ENCODE measurements at places on chromosomes 4 and X.

- no peak for DNase-seq
Observed at GRCh38 chrX:106780264-106780663, 22.2 kb upstream of the TBC1D8B start.

GRCh38 chrX:154734061-154734781, 16.7 kb downstream of the GAB3 start:
- peak; percentile 75 for DNase-seq

- no peak for DNase-seq
Observed at GRCh38 chrX:104565791-104566680, at the start of gene IL1RAPL2. TSS of gene IL1RAPL2 (plus strand) at chrX:104566199.

- no peak for DNase-seq
Observed at GRCh38 chr4:70515367-70516250, 2.8 kb upstream of the AMTN start.

DNA sequence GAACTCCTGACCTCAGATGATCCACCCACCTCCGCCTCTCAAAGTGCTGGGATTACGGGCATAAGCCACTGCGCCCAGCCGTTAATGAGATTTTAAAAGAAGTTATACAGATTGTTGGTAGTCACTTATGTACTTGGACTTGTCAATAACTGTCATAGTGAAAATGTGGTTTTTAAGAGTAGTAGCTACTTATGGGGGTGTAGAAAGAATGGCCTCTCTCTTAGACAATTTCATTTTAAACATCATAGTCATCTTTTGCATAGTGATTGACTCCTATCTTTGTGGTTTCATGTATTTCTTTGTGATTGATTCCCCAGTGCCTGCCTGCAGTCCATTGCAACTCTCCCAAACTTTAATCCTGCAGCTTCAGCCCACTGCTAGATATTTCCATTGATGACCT, 17.4 kb downstream of the FAM199X start:
- DNase-seq = no peak

- DNase-seq = no peak
Observed at GRCh38 chr4:35739308-35739707, 505.0 kb downstream of the ARAP2 start.

DNA sequence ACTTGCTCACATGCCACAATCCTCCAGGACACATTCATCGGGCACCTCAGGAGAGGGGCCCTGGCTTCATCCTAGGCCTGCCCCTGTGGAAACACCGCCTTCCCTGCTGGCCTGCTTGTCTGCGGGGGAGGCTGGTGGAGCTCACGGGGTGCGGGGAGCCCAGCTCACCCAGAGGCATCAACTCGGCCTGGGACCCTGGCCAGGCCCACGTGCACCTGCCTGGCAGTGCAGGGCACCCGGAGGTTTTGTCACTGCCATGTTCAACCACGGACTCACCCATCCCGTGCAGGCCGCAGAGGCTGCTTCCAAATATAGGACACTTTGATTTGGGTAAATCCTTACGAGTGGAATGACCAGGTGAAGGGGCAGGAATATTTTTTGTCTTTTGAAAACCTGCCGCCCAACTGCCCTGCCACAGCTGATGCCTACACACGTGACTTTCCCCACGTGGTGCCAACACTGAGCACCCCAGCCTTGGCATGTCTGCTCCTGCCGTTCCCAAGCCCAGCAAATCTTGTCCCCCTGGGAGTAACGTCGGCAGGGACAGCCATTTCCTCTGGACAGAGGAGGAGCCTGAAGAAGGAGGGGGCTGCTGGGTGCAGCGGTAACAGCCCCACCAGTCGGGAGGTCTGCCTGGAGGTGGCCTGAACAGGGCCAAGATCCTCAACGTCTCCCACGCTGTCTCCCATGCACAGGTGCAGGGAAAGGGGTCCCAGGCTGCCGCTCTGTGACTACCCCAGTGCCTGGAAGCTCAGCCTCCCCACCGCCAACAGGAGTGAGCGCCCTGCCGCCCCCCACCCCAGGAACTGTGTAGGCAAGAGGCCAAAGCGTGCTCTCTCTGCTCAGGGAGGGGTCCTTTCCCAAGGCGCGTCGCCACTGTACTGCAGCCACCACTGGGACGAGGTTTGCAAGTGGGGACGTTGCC, 8.5 kb downstream of the MXD4 start:
- no peak for DNase-seq

- no peak for DNase-seq
Observed at GRCh38 chrX:13188731-13189309, 131.0 kb downstream of the ATXN3L start.

DNA sequence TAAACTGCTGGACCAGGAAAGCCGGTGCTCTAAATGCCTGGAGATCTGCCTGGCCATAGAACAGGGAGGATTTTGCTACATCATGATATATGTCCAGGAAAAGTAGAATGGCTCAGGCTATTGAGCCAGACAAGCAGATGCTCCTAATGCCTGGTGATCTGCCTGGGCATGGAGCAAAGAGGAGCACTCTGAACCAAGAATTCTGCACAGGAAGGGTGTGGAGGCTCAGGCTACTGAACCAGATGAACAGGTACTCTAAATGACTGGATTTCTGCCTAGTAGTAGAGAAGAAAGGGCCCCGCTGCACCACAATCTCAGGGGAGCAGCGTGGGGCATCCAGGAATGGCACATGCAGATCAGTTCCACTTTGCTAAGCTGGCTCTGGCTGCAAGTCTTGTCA, 607.9 kb downstream of the ANKRD50 start:
- DNase-seq = no peak

GRCh38 chr4:47913330-47913729, 1.1 kb downstream of the NFXL1 start:
- DNase-seq = no peak

DNA sequence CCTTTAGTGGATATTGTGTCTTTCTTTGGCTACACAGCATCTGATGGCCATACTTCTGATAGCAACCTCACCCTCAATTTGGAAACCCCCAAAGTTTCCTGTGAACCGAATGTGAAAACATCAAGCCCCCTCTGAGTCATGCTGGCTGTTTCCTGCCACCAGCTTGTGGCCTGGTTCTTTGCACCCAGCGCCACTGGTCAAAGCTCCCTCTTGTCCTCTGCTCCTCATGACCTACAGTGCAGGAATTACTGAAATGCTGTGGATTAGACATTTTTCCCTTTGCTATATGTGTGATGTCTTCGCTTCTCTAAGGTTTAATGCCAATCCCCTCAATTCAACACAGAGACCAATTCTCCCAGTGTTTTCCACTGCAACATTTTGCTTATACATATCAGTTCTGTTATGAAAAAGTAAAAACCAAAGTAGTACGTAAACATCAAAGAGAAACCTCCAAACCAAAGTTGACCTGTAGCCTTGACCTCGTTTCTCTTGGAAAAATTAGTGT, 224.0 kb upstream of the TENM3 start:
- DNase-seq = no peak

DNA sequence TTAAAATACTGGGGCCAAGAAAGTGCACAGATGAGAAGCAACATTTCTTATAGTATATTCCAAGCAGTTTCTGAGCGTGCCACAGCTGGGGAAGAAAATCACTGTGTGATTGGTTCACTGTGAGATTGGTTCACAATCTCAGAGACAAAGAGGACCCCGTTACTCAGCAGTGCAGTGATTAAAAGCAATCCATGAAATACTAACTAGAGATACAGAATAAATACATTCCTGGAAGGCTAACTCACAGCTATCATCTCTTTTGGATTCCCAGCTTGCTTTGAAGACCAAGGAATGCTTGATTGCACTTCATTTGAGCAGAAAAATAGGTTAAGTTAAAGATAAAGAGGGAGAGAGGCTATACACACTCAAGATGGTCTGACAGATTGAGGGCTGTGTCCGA, 132.1 kb upstream of the RAPGEF2 start:
- DNase-seq = no peak

DNA sequence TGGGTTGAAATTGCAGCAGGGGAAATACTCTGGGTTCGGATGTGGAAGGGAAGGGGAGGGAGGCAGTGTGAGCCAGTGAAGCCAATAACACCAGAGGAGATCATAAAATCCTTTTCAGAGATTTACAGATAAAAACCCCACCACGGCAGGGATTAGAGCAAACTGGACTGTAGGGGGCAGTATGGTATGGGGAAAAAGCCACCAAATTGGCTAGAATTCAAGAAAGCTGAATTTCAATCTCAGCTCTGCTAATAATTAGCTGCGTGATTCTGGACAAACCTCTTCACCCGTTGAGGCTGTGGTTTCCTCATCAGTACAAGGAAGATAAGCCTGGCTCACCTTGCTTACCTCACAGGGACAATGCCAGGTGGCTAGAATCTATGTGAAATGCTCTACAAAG, 108.1 kb downstream of the ATG4A start:
- no peak for DNase-seq

DNA sequence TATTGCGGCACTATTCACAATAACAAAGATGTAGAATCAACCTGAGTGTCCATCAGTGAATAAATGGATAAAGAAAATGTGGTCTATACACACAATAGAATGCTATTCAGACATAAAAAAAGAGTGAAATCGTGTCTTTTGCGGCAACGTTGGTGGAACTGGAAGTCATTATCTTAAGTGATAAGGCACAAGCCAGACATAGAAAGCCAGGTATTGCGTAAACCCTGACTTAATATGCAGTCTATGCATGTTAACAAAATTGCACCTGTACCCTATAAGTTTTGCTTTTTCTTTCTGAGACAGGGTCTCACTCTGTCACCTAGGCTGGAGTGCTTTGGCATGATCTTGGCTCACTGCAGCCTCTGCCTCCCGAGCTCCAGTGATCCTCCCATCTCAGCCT, 28.6 kb downstream of the KIAA0232 start:
- DNase-seq = no peak

DNA sequence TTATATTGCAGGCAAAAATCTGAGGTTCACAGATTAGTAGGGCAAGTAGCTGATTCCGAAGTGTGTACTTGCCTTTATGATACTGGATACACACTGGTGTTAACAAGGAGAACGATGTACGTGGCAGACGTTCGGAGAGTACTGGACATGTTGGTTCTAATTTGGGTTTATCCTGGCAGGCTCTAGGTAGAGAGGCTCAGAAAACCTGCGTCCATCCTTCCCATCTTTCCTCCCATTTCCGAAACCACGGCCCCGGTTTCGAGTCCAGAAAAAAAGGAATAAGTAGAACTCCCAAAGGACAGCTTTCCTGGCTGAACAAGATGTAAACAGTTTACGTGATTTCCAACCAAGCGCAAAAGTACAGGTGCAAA, 351 bp upstream of the SLC30A9 start:
- DNase-seq = no peak

- no peak for DNase-seq
Observed at GRCh38 chr4:166527500-166527899, 654.5 kb downstream of the TLL1 start.

DNA sequence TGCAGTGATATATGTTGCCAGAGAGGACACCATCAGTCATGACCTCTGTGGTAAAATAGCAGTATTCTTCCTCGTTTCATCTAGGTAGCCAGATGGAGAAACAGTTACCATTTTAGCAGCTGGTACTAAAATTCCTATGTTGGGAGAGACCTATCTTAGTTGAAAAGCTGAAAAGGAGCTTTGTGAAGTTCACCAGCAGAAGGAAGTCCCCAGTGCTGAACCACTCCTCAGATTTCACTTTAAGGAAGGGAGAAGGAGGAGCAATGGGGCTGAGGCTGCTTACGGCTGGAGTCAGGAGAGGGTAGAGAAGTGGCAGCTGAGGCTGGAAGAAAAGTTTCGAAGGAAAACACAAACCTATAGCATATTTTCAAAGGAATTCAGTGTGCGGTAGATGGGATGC, 103.7 kb downstream of the ATXN3L start:
- no peak for DNase-seq

- no peak for DNase-seq
Observed at GRCh38 chr4:39648827-39649558, 10.3 kb upstream of the SMIM14 start.

- DNase-seq = no peak
Observed at GRCh38 chrX:153423652-153424051, 12.4 kb downstream of the ZFP92 start.

DNA sequence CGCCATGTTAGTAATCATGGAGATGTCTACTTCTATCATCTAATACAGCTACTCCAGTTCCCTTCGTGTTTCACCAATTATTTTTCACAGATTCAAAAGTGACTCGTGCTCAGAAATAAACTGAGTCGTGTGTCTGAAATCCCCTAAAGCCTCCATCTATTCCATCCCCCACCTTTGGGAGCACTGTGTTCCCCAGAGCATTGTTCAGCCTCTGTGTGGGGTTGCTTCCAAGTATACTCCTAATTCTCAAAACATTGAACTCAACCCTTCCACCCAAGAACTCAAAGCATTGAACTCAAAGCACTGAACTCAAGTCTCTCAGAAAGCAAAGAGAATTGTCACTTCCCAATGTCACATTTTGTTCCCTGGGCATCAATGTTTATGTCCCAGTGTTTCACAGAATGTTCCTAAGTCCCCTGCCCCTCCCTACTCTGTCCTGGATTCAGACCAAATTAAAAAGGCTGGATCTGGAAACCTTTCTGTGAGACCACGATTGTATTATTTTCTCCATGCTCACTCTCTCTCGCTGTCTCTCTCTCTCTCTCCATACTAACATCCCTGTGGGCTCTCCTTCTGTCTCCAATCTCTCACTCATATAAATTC, 138.5 kb upstream of the QRFPR start:
- no peak for DNase-seq

GRCh38 chrX:131301155-131301554, 12.0 kb upstream of the IGSF1 start:
- no peak for DNase-seq

- no peak for DNase-seq
Observed at GRCh38 chr4:52234561-52235440, 183.7 kb downstream of the SPATA18 start.

DNA sequence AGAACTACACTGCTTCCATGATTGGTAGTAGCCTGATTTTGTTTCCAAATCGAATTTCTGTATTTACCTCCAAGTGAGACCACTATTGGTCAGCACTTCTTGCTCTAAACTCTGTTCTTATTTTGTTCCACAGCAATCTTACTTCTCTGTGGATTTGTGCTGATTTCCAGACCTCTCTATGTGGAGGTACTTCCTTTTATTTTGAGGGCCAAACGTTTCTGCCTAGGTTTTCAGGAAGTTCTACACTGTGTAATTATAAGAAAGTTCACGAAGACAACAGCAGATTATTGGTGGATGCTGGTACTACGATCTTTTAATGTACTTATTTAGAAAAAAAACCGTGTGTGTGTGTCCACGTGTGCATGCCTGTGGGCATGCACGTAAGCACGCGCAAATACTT, 46.7 kb downstream of the DTHD1 start:
- DNase-seq = no peak

DNA sequence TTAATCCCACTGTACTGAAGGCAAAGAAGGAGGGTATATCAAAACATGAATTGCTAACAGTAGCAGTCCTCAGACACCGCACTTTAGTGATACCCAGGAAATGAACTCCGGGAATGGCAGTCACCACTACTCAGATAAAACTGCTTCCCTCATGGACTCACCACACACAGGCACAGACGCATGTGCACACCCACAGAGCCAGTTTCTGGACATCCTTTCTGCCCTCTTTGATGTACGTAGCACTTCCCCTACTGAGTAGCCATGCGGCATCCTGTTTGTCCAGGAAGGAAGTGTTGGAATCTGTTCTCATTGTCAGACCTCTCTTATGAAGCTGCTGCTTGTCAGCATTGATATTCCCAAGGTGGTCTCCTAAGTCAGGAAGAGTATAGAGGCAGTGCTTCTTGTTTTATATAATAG, 95.7 kb downstream of the DCLK2 start:
- DNase-seq = no peak

- DNase-seq = no peak
Observed at GRCh38 chr4:111400741-111401140, 744.5 kb upstream of the FAM241A start.

All from bone marrow (tissue), 2 donors.